ENCODE measurements at places on chromosomes 3 and 15.

- DNase-seq = no peak
Measured at GRCh38 chr15:80591471-80591870, 103.6 kb upstream of the ABHD17C start.

DNA sequence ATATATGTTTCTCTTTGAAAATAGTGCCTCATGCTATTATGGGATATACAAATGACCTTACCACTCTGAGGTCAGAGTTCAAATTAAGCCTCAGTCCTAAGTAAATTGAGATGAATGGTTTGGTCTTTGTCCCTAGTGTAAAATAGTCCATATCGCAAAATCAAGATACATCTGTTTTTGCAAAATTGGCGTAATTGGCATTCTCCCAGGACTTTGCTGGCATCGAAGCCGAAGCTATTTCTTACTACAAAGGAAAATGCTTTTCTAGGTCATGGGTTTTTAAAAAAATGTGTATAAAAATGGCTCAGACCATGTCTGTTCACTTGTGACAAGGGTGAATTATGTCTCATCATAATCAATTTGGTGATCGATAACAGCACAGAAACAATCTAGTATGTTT, 25.9 kb downstream of the ROBO2 start:
- no peak for DNase-seq

DNA sequence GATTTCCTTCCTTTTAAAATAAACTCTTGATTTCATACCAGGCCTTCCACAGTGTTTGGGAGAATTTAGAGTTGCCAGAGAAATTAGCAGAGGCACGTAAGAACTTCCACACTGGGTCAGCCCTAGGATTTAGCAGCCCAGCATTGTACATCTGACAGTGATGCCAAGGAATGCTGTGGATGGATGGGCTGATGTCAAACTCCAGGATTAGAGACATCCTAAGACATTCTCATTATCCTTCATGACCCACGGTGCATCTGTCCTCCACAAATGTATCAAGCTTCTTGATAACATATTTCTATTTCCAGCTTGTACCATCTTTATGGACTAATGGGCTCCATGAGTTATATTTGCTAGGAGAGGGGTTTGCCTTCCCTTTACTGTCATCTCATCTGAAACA, 8.0 kb upstream of the TPM1 start:
- no peak for DNase-seq

DNA sequence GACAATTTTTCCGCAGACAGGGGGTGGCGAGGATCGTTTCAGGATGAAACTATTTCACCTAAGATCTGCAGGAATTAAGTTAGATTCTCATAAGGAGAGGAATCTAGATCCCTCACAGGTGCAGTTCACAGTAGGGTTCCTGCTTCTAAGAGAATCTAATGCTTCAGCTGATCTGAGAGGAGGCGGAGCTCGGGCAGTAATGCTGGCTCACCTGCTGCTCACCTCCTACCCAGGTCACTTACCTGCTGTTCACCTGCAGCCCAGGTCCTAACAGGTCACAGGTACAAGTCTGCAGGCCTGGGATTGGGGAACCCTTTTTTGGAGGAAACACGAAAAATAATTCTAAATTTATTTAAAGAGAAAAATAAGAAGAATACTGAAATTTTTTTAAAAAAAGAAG, 406.8 kb downstream of the MCTP2 start:
- no peak for DNase-seq

GRCh38 chr15:75760704-75761435, 48.2 kb upstream of the CSPG4 start:
- DNase-seq = no peak

GRCh38 chr3:186258968-186259367, 103.1 kb downstream of the DGKG start:
- DNase-seq = no peak

GRCh38 chr3:45055032-45055410, 28.9 kb downstream of the CLEC3B start:
- DNase-seq = peak; percentile 87

GRCh38 chr3:170869645-170870593, at the start of gene RPL22L1:
Gene RPL22L1, minus strand, starts transcription at chr3:170870195. Its CDS starts 28 bp downstream, at chr3:170870167.
- DNase-seq = peak; percentile 98

DNA sequence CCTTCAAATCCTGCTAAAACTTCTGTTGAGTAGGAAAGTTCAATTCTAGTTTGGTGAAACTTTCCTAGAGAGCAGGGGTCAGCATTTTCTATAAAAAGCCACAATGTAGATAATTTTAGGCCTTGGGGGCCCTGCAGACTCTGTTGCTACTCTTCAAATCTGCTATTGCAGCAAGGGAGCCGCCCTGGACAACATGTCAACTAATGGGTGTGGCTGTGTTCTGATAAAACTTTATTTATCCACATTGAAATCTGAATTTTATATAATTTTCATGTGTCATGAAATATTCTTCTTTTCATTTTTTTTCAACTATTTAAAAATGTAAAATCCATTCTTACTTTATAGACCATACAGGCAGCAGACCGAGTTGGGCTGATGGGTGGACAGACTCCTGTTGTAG, 67.4 kb upstream of the SAMMSON start:
- no peak for DNase-seq

DNA sequence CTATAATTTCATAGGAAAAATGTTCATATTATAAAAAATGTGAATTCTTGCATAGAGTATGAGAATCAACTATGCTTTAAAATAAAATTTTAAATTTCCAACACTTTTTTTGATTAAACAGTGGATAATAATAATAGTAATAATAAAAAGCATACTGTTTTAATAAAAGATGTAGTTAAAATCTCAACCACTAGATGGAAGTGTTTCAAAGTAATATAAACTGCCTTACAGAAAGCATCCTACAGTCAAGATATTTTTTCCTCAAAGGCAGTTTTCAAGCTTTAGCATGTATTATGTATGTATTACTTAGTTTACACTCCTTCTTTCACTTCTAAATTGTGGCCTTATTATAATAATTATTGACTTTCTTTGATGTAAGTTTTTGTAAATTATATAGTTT, 217.5 kb downstream of the CHL1 start:
- DNase-seq = peak; percentile 46

- peak; percentile 87 for DNase-seq
Measured at GRCh38 chr3:11238060-11238459, 34.1 kb upstream of the ATG7 start.

- DNase-seq = no peak
Measured at GRCh38 chr3:32353351-32353750, 38.3 kb upstream of the CMTM7 start.

GRCh38 chr3:173395412-173396181, 1.9 kb upstream of the NLGN1 start:
- peak; percentile 97 for DNase-seq

GRCh38 chr3:184630861-184631471, 69.4 kb downstream of the EPHB3 start:
- DNase-seq = no peak

GRCh38 chr3:188788621-188789081, 383.1 kb upstream of the TPRG1 start:
- DNase-seq = peak; percentile 65

DNA sequence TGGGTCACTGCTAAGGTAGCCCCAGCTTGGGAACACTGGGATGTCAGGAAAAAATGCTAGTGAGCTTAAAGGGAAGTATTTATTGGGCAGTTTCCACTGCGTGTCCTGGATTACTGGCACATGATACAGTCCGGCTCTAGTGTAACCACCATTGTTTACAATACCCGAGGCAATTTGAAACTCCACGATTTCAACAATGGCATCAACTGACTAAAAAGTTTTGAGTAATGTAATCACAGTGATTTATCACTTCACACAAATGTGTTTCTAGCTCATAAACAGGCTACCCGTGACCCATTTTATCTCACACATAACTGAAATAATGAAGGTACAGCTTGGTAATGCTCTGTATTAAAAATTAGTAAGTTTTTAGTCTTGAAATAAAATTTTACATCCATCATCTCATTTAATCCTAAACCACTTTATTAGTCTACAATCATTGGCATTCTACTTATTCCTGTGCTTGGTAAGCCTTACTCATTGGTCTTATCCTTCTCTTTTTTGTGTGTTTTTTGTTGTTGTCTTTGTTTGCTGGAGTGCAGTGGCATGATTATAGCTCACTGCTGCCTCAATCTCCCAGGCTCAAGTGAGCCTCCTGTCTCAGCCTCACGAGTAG, 7.6 kb downstream of the ZMAT3 start:
- DNase-seq = peak; percentile 89

DNA sequence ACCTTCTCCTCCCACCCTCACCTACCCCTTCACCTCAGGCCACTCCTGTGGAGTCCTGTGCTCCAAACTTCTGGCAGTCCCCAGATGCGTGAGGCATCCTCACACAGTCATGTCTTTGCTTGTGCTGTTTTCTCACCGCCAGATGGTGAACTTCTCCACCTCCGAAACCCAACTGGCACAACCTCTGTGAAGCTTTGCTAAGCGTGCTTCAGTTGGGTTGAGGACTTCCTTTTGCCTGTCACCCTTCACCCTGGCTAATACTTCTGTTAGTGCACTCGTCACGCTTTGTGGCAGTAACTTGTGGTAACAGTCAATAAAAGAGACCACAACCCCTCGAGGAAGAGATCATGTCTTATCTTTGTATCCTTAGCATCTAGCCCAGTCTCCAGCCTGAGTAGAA, 42.0 kb upstream of the SKOR1 start:
- no peak for DNase-seq

DNA sequence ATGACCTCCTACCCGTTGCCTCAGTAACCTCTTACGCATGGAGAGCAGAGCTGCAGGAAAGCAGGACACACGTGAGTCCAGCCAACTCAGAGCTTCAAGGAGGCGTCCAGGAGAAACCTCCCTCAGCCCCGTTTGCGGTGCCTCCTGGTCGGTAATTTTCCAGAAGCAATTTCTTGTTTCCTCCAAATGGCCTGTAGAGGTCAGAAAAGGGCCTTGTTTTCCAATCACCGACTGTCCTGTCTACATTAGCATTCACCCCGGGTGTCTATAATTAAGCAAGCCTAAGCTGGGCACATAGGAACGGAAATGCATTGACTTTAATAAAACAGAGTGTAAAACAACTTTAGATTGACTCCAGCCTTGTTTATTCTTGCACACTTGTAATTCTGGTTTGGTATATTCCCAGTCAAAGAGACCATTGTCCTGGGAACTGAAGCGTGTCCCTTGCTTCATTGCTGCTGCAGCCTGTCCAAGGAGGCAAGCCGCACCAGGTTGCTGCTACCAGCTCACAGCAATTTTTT, 836.2 kb downstream of the AGBL1 start:
- DNase-seq = peak; percentile 45

DNA sequence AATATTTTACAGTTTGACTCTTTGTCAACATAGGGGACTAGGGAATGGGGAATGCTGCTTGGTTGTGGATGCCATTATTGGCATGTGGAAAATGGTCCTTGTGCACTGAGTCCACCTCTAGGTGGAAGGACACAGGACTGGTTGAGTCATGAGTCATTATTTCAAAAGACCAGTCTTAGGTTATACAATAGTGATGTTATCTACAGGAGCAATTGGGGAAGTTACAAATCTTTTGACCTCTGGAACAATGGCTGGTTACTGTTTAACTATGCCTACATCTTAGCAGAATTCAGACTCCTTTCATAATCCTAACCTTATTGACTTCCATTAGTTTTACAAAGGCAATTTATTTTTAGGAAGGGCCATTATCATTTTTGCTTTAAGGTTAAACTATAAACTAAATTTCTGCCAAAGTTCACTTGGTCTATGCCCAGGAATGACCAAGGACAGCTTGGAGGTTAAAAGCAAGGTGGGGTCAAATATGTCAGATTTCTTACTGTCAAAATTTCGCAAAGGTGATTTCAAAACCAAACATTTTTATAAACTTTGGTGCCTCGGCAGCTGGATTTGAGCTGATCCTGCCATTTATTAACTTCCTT, 11.8 kb upstream of the CCR8 start:
- no peak for DNase-seq

- no peak for DNase-seq
Measured at GRCh38 chr3:32405155-32405554, 13.5 kb downstream of the CMTM7 start.

GRCh38 chr15:57751177-57751800, 44.8 kb downstream of the POLR2M start:
- peak; percentile 75 for DNase-seq

DNA sequence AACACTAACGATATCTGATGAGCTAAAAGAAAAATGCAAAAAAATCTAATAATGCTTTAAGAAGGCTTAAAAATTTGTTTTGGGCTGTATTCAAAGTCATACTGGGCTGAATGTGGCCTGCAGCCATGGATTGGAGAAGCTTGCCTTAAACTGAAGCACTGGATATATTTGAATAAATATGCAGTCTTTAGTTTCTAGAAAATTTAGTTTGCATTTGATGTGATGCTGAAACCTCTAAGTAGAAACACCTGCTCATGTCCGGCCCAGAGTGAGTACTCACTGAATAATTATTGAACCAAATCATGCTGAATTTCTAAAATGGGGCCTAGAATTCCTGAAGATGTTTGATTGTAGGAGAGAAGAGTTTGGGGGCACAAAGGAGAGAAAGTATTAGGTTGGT, 43.9 kb downstream of the ABHD5 start:
- no peak for DNase-seq

GRCh38 chr3:128804017-128804810, 75.2 kb upstream of the ACAD9 start:
- peak; percentile 57 for DNase-seq

DNA sequence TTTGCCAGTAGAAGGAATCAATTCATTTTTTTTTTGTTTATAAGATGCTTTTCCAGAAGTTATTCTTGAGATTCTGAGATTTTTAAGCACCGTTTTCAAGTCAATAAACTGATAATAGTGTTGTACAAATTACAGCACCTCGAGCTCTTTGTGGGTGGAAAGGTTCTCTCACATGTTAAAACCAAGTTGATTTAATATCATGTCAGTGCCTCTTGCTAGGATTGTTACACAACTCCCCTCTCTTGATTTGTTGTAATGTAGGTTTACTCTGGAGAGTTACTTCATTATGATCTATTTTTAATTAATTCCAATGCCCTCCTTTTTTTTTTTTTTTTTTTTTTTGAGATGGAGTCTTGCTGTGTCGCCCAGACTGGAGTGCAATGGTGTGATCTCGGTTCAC, 25.8 kb upstream of the UBXN7 start:
- no peak for DNase-seq

GRCh38 chr3:49476563-49476962, 6.5 kb downstream of the DAG1 start:
- peak; percentile 15 for DNase-seq

DNA sequence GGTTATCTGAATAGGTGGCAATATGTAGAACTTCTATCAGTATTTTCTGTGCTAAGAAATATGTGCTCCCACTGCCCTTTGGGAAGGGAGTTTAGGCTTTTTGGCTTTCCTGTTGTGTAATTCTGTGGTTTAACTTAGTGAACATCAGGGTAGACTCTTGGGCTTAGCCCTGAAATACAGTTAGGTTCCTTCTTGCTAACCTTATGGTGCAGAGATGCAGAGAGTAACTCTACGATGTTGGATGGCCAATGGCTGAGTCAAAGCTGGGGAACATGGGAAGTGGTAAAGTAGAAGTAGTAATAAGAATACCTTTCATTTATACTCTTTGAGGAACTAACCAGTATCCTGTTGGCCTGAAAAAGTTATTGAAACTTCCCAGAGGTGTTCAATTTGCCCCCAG, 80.8 kb upstream of the IL12A start:
- no peak for DNase-seq

Data from adipocyte (in vitro differentiated cells).